ENCODE measurements at places on chromosomes 4 and X. TPM values are rescaled to one million over a fixed set of nuclear protein-coding genes. Genes with fewer than 3 reads are reported as not detected.

- no peak for DNase-seq
These were observed 154.2 kb upstream of the FAM9B start for GRCh38 chrX:9188117-9188516.

GRCh38 chrX:46168254-46168653, 377.0 kb downstream of the ZNF674 start:
- peak; percentile 55 for DNase-seq

DNA sequence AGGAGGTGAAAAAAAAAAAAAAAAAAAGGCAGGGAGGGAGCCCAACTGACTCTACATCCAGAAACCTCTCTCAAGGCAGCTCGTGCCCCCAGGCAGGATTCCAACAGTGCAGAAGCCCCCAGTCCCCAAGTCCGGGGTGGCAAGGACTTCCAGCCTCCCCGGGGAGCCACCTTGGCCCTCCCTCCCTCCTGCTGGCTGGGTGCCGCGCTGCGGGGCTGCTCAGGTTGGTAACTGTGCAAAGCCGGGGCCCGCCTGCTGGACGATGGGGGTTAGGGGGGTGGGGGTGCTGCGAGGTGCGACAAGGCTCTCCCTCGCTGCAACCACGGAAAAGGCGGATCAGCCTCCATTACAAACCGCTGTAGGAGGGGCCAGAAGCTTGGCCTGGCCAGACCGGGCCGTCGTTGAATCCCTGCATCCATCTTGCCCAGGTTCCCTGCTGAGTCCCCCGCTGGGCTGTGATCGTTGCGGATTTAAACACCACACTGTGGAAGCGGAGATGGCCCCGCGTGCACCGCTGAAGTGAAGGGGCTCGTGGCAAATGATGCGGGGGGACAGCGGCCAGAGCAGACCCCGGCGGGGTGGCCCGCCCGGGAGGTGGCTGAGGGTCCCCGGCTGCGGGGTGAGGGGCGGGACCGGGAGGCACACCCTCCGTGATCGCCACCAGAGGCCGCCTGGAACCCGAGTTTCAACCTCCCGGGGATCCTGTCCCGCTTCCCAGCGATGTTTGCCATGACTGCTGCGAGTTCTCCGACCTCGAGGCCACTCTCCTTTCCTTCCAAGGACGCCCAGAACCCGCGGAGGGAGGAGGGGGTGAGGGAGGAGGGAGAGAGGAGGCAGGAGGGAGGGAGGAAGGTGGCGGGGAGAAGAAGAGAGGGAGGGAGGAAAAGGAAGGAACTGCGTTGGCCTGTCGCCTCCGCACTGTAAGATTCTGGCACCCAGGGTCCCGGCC, 58.0 kb upstream of the DDX3X start:
- DNase-seq = peak; percentile 80

- DNase-seq = no peak
These were observed 19.6 kb upstream of the IQCM start for GRCh38 chr4:149835280-149835679.

GRID2 gene
- total RNA-seq = 0.18 TPM

FRMD7 gene
- total RNA-seq = 0.18 TPM

DNA sequence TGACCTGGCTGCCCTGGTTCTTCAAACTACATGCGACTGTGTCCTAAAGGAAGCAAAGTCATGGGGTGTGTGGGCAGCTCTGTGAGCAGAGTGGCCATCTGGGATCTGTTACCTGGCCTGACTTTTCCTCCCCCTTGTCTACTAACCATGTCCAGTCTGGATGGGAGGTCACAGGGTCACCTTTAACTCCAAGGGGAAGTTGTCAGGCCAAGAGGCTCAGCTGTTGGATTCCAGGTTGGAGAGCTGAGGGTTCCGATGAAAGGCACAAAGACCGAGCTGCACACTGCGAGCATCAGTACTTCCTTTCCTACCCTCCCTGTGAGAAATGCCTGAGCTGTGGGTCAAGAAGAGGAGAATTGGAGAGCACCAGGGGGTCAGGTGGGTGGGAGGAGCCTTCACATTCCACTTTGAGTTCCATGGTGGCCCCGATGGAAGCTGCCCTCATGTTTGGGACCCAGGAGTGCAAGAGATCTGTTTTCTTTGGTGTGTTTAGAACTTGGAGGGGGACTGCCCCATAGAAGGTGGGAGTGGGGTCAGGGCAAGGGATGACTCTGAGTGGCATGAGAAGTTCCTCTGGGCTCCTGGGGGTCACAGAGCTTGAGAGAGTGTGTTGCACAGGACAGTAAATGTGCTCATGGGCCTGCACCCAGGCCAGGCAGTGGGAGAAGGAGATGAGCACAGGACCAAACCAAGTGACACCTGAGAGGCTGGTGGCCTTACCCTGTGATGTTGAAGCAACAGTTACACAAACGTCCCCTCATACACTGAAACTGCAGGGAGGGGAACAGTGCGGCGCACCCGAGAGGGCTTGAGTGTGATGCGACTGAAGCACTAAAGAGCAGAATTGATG, 36.2 kb downstream of the RGS12 start:
- no peak for DNase-seq

GRCh38 chrX:22629105-22629725, 356.5 kb downstream of the CBLL2 start:
- no peak for DNase-seq
